Activated B cell treated with CpG ODN at 0.5 μM for 24 hours (primary cell): ENCODE measurements at places on chromosomes 13 and 19. TPM values are rescaled to one million over a fixed set of nuclear protein-coding genes. Genes with fewer than 3 reads are reported as not detected.

GRCh38 chr19:49111218-49111998 is 2.8 kb upstream of the LIN7B start:
- no peak for DNase-seq

DNA sequence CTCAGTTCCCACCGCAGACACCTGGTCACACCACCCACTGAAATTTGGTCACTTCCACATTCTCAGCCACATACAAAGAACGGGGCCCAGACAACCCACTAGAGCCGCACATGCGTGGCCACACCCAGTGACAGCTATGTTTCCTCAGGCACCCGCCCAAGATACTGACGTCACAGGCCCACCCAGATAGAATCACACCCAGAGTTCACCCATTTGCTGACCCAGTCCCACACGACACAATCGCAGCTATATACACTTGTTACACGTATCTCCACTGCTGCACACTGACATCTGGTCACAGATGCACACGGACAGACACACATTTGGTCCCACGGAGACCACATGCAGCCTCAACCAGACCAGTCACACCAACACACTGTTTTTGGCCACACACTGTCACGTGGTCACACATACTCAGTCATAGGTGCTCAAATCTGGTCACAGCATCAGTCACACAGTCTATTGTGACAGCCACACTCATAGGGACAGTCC is 2.9 kb downstream of the NUMBL start:
- DNase-seq: peak; percentile 54

DNA sequence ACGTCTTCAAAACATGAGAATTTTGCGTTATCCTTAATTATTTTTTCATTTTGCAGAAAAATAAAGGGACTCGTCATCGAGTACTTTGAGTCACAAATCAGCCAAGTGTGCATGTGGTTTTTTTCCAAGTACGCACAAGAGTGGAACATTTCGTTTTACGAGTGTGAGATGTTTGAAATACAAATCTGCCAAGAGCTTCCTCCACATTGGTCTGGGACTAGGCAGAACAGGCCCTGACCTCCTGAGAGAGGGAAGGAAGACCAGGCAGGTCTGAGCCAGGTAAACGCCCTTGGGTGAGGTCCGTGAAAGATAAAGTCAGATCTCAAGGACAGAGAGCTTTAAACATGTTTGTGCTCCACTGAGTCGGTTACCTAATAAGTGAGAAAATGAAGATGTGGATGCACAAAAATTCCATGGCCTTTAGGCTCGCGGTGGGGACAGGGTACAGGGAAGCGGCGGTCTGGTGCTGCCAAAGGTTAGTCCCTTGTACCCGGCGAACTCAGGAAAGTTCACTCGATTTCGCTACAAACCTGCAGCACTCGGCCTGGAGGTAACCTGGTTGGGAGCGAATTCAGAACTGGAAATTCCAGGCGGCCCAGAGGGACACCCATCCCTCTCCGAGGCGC is 473 bp upstream of the ITM2B start:
- DNase-seq: no peak

DNA sequence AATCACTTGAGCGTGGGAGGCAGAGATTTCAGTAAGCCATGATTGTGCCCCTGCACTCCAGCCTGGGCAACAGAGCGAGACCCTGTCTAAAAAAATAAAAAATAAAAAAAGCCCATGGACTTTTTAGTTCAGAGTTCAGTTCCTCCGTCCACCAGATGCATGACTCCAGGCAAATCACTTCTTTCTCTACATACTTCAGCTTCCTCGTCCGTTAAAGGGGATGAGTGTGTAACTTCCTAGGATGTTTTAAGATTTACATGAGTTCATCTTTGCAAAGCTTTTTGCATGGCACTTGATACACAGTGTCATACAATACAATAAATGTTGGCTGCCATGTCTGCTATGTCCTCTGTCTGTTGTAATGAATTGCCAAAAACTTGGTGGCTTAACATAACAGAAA is 10.0 kb upstream of the FFAR2 start:
- DNase-seq: no peak

GRCh38 chr13:105139048-105139379 is 1396.4 kb downstream of the EFNB2 start:
- no peak for DNase-seq

The HNRNPA1L2 gene
- total RNA-seq: 13.1 and 16.2 TPM in 2 replicates

The PLIN4 gene
- total RNA-seq: not detected in 2 replicates
